ENCODE measurements at places on chromosomes 16 and 17.

GRCh38 chr16:676565-676902 lies 1.1 kb downstream of the RHBDL1 start:
- DNase-seq, result no peak

DNA sequence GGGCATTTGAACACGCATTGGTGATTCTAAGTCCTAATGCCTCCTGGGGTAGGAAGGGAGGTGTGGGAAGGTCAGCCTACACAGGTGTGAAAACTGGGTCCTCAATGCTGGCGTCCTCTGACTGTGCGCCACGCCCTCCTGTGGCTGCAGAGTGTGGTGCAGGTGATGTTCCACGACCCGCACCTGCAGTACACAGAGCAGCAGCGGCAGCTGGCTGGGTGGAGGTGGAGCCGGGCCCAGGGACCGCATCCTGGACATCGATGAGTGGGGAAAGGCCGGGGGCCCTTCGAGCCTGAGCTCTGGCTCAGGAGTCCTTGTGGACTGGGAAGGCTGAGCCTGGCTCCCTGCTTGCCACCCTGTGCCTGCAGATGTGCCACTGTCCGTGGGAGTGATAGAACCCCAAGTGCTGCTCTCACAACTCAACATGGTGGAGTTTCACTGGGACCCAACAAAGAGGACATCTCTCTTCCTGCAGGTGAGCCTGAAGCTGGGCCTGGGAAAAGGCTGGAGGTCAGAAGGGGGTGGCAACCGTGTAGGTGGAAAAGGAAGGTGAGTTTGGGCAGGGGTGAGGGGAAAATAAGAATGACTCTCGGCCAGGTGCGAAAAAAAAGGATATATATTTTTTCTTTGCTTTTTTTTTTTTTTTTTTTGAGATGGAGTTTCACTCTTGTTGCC lies 14.0 kb upstream of the STAC2 start:
- DNase-seq, result no peak

GRCh38 chr16:76292218-76292617 lies 15.0 kb downstream of the CNTNAP4 start:
- no peak for DNase-seq

DNA sequence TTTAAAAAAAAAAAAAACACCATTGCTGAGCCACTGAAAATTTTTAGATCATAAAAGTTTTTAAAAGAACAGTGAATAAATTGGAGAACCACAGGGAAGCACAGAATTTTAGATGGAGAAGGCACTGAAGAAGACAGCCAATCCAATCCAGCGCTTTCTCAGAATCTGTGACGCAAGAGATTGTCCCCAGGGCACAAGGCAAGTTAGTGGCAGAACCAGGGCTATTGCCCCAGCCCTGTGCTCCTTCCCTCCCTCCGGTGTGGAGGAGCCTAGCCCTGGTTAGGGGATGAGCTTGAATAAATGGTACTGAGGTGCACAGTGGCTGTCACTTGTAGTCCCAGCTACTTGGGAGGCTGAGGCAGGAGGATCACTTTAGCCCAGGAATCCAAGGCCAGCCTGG lies 108.3 kb downstream of the ZNF423 start:
- no peak for DNase-seq

DNA sequence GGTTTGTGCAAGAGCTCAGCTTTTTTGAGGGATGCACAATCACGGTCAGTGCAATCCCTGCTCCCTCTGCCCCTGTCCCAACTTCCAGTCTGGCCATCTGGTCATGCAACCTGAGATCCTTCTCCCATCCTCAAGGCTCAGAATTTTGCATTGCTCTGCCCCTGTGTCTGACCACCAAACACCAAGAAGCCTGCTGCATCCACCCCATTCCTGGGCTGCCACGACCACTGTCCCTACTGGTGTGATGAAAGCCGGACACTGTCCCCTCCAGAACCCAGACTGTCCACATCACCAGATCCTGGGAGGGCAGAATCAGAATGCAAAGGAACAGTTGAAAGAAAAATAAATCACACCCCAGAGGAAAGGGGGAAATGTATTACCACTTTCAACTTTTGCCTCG lies 231.0 kb downstream of the C16orf78 start:
- DNase-seq, result no peak

GRCh38 chr16:84425696-84426095 lies 57.4 kb downstream of the ATP2C2 start:
- DNase-seq, result no peak

GRCh38 chr17:58811290-58811689 lies 55.6 kb downstream of the PPM1E start:
- no peak for DNase-seq

GRCh38 chr17:17380145-17380925 lies 77.2 kb downstream of the NT5M start:
- DNase-seq, result no peak

DNA sequence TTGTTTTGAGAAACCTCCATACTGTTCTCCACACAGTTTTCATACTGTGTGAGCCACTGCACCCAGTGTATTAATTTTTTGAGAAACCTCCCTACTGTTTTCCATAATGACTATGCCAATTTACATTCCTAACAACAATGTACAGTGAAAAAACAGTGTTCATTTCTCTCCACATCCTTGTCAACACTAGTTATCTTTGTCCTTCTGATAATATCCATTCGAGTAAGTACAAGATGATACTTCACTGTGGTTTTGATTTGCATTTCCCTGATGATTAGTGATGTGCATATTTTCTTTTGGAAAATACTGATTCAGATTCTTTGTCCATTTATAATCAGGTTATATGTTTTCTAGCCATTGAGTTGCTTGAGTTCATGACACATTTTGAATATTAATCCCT lies 462.0 kb downstream of the CDH11 start:
- DNase-seq, result no peak

GRCh38 chr17:73325527-73325842 lies 13.7 kb upstream of the CDC42EP4 start:
- DNase-seq, result no peak

DNA sequence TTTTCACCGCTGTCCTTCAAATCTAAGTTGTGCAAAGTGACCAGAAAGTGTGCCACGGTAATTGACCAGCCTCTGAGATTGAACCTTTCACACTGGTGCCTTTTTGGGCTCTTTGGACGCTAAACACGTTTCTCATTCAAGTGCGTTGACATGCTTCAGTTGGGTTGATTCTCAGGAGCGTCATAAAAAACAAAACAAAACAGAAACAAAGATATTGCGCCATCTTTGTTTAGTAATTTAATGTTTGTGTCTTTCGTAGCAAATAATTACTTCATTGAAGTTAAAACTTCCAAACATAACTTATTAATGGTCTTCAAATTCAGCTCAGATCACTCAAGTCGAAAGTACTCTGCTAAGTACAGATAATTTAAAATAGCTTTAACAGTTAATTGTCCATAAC lies 80.2 kb downstream of the OR1D5 start:
- no peak for DNase-seq

DNA sequence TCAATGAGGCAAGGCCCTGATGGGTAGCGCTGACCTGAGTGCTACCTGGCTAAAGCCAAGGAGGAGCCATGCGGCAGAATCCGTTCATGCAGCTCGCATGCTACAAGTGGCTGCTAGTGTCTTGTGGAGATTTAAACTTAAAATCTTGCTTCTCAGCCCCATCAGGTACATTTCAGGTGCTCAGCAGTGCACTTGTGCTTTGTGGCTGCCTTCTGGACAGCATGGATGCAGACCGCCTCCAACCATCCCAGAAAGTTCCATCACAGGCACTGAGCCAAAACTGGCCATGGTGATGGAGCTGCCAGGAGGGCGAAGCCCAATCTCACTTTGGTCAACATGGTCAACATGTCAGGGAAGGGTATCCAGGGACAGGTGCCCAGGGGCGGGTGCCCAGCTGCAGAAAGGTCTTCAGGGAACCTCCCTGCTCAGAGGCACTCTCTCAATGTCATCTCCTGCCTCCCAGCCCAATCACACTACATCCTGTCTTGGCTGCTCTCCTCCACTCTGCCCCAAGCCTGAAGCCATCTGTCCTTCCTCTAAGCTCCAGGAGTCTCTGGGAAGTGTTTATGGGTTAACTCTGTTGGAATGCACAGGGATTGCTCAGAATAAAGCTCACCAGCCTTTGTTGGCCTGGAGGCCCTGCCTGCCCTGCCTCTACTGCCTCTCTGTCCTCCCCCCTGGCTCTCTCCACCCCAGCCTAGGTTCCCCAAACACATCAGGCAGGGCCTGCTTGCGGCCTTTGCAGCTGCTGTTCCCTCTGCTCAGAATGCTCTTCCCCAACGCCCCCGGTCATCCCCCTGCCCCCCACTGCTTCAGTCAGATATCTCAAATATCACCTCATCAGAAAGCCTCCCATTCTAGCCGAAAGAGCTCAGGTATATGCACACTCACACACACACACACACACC lies 18.3 kb upstream of the TNFRSF13B start:
- peak; percentile 21 for DNase-seq

Measured in AG04450 (cell line).